ENCODE measurements at places on chromosomes 2 and 18.
A peak's percentile ranks its signal among the peaks of the same experiment; 100 is the strongest.

DNA sequence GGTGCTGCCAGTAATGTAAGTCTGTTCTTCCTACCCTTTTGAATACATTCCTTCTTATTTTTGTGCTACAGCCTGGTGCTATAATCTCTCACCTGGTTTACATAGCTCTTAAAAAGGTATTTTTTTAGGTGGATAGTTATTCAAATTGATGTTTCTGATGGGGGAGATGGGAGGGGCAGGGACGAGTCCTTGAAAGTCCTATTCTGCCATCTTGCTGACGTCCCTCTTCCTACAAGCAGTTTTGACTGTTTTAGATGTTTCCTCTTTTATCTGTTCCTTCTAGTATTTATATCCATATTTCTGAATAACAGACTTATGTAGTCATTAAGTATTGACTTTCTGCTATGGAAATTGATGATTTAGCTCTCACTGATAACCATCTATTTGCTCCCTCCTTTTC, 256.4 kb downstream of the KIAA1328 start:
- no peak for DNase-seq

- DNase-seq = no peak
These were observed 448.7 kb upstream of the HNRNPA3 start for GRCh38 chr2:176763851-176764404.

DNA sequence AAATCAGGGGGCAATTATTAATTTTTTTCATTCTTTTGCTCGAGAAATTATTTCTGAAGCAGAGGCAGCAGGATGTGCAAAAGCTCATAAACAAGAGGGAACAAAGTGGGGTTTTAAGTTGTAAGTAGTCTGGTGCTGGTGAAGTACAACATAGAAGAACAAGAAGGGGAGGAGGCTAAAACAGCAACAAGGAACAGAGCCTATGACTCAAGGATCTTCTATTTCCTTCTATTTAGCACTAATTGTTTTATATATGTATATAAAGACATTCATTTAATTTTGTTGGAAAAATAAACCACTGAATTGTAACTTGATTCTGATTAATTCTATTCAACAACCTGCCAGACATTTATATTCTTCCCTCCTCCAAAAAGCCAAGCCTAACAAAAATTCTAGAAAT, 35.0 kb downstream of the YES1 start:
- DNase-seq = peak; percentile 8

DNA sequence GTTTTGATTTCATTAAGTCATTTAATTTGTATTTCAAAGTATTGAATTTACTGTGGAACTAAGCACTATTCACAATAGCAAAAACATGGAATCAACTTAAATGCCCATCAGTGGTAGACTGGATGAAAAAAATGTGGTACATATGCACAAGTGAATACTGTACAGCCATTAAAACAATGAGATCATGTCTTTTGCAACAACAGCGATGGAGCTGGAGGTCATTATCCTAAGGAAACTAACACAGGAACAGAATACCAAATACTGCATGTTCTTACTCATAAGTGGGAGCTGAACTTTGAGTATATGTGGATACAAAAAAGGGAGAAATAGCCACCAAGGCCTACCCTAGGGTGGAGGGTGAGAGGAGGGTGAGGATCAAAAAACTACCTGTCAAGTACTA, 164.4 kb downstream of the BABAM2 start:
- DNase-seq = peak; percentile 84

- DNase-seq = peak; percentile 96
These were observed 12.4 kb downstream of the COPS8 start for GRCh38 chr2:237097911-237098702.

- DNase-seq = no peak
These were observed 16.1 kb downstream of the CPSF3 start for GRCh38 chr2:9439536-9439935.

DNA sequence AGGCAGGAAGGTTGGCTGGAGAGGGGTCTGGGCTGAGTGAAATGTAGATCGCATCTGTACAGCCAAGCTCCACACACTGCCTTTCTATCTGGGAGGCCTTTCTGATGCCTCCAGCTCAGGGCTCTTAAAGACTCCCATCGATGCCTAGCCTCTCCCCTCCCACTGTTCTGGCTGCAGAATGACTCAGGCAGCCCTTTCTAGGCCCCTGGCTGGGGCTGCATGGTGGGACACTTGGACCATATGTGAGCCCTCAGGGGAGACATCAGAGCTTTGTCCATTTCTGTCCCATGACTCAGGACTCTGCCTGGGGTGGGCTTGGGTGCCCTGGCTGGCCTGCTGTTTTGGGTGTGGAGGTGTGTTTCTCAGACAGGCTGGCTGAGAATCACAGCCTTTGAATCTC, 101.3 kb downstream of the CELF4 start:
- no peak for DNase-seq

DNA sequence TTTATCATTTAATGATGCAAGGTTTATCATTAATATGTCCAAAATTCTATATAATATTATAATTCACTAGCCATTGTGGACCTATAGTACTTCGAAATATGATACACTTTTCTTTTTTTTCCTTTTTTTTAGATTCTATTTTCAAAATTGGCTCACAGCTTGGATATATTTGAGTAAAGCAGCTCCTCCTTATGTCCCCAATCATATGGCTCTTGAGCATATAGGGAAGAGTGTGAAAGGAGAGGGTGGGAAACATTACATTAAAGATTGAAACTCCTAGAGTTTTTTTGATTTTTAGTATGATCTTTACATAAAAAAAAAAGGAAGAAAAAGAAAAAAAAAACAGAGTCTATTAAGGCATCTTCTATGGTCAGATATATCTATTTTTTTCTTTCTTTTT, 457.9 kb downstream of the RIT2 start:
- DNase-seq = no peak

Data from foreskin fibroblast (primary cell).